ENCODE measurements at places on chromosomes 11 and 22. TPM values are rescaled to one million over a fixed set of nuclear protein-coding genes. Genes with fewer than 3 reads are reported as not detected.

DNA sequence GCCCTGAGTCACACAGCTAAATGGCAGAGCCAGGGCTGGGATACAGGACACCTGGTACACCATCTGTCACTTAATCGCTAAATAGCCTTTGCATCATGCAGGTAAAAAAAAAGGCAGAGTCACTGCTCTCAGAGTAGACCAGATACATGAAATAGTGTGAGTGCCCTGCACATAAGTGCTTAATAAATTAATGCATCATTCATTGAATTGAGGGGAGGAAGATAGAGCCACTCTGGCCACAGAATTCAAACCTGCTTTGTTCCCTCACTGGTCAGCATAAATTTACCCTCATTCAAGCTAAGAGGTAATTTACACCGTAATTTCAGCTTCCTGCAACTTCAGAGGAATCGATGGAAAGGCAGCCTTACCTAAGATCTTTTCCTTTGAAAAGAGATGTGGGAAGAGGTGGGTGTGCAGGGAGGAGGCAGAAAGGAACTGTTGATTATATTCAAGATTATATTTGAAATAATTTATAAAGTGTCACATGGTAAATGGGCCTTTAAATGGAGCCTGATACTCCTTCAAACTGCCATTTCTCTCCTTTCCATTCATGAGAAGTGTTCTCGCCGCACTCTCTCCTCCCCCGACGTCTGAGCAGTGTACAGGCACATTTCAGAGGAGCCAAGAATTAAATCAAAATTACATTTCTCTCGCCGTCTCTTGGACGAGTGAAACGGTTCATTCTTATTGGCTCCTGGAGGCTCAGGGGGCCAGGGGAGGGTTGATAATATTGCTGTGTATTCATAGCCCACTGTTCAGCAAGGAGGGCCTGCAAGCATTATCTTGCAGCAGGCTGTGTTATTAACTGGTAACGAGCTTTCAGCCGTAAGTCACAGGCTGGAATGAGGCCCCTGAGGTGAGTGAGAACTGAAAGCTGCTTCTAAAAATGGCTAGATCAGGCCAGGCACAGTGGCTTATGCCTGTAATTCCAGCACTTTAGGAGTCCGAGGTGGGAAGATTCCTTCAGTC is 52.2 kb upstream of the HMGXB4 start:
- DNase-seq = no peak

DNA sequence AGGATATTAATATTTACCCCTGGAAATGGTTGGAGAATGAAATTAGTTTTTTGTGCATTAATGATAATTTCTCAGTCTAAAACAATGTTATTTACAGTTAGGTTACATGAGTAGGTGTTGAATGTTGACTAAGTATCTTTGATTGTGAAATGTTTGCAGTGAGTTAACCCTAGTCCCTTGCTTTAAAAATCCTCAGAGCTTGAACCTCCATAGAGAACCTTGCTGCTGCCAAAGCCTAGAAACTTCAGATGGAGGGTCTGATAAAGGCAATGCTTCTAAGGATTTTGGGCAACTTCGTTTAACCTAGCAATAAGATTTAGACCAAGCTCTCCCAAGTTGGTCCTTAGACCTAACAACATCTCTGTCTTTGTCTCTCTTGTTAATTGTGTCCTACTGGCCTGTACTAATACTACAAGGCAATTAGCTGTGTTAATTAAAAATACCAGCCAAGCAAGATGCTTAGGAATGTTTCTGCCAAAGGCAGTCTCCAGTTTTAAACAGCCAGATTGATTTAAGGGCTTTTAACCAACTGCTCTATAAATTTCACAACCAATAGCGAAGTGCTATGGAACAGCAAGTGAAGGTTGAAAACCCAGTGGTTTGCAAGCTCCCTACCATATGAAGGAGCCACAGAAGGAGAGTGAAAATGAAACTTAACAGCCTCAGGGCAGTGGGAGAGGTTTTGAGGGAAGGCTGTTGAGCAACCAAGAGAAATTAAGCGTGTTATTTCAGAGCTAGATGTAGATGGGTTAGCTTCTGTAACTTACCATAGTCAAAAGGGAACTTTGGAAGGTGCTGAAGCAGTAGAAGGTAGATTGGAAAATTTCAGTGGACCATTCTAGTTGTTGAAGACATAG is 295.9 kb upstream of the ANO5 start:
- no peak for DNase-seq

DNA sequence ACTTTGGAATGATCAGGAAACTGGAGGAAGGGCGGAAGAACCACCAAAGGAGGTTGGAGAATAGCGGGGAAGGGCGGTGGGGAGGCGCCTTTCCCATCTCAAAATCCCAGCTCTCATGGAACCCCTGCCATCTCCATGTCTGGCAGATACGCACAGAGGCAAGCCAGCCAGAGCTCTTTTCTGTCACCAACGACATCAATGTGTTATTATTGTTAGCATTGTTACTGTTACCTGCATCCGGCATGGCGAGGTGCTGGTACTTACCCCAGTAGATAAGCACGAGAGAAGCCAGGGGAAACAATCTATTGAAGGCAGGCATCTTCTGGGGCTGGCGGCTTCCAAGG is 969 bp downstream of the SCN3B start:
- no peak for DNase-seq

DNA sequence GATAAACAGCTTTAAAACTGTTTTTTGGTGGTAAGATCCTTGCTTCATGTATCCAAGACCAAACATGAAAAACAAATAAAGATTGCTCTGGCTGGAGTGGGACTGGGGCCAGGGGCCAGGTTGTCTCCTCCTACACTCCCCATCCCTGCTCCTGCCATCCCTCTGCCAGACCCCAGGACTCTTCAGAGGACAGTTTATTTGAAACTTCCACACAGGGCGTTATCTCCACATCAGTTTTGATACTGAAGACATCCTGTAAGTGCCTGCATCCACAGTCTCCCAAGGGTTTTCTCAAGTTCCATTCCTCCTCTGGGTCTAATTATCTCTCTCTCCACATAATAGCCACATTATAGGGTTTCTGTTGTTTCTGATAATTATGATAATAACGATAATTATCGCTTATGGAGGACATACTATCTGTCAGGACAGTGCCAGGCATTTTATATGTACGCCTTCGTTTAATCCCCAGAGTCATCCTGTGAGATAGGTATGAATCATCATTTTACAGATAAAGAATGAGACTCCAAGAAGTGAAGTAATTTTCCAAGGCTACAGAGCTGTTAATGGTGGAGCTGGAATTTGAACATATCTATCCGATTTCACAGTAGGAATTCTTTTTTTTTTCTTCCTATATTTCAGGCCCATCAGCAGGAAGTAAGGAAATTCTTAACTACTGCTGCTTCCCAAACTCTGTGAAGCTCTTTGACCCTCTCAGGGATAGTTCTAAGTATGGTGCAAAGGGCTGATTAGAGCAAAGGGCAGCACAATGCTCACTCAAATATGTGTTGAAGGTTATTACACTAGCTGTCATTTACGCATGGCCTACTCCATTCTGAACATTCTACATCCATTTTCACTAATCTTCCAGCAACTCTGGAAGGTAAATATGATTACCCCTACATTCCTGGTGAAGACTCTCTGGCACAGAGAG is 488.0 kb upstream of the CCDC90B start:
- DNase-seq = peak; percentile 26

GRCh38 chr11:71079795-71080194 is 172.6 kb downstream of the SHANK2 start:
- no peak for DNase-seq

DNA sequence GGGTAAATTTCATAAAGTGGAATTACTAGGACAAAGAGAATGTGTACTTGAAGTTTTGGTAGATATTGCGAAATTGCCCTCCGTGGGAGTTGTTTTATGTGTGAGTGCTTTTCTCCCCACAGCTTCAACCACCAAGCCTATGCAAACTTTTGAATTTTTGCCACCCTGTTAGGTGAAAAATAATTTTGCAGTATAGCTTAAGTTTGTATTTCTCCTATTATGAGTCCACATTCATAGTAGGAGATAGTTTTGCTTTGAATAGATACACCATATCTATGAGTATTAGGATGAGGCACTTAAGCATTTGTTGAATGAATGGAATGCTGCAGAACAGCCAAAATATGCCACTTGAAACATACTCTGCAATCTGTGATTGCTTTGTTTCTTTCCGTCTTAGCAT is 43.6 kb downstream of the UVRAG start:
- no peak for DNase-seq

Gene PKP3
- total RNA-seq = 0.84 TPM

- no peak for DNase-seq
Observed at GRCh38 chr11:127218275-127218608, 217.7 kb upstream of the KIRREL3 start.

Gene ALDH3B1
- 17.4 TPM for total RNA-seq
